ENCODE measurements at places on chromosomes 4 and X.
A peak's percentile ranks its signal among the peaks of the same experiment; 100 is the strongest.

DNA sequence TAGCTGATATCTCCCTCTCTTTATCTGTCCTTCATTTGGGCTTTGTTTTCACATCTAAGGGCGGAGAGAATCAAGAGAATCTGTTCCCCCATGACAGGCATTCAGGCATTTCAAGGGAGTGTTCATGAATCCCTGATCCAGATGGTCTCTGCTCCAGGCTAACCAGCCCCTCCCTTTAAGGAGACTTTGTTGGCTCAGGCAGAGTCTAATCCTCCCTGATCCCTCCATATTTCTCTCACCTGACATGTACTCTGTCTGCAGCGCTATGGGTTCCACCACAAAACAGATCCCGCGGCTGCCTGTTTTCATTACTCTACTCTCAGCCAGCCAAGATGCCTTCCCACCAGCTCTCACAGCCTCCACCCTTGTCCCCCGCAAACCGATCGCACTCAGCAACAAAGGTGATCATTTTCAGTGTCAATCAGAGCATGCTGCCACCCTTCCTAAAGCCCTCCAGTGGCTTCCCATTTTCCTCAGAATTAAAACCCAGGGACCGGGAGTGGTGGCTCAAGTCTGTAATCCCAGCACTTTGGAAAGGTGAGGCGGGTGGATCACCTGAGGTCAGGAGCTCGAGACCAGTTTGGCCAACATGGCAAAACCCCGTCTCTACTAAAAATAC is 30.3 kb upstream of the SLC2A9 start:
- DNase-seq = no peak

GRCh38 chr4:184459413-184459812 is 14.9 kb downstream of the IRF2 start:
- no peak for DNase-seq

- DNase-seq = no peak
These were observed 2.0 kb downstream of the AFP start for GRCh38 chr4:73438048-73438447.

GRCh38 chr4:174317531-174317930 is 33.8 kb downstream of the CEP44 start:
- DNase-seq = no peak

- DNase-seq = peak; percentile 10
These were observed 128.5 kb downstream of the BCOR start for GRCh38 chrX:39969099-39969818.

- DNase-seq = no peak
These were observed 296.9 kb downstream of the INPP4B start for GRCh38 chr4:142549248-142549647.

- no peak for DNase-seq
These were observed 86.4 kb upstream of the UXT start for GRCh38 chrX:47745416-47745815.

DNA sequence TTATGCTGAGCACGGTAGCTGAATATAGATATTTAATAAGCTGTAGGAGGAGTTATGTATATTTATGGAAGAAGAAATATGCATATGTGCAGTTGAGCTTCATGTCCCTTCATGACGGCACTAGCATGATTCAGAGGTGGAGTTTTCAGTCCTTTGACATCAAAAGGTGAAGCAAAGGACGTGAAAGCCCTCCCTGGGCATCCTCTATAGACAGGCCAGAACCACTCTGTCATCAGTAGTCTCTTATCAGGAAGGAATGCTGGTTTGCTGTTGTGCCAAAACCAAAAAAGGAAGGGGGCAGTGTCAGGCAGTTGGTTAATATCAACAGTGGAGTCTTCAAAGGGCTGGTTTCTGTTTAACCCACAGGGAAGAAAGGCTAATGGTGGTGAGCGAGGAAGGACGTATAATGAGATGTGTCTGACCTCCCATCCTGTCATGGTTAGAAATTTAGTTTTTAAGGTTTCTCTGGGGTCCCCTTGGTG is 23.5 kb upstream of the IL2 start:
- DNase-seq = no peak

DNA sequence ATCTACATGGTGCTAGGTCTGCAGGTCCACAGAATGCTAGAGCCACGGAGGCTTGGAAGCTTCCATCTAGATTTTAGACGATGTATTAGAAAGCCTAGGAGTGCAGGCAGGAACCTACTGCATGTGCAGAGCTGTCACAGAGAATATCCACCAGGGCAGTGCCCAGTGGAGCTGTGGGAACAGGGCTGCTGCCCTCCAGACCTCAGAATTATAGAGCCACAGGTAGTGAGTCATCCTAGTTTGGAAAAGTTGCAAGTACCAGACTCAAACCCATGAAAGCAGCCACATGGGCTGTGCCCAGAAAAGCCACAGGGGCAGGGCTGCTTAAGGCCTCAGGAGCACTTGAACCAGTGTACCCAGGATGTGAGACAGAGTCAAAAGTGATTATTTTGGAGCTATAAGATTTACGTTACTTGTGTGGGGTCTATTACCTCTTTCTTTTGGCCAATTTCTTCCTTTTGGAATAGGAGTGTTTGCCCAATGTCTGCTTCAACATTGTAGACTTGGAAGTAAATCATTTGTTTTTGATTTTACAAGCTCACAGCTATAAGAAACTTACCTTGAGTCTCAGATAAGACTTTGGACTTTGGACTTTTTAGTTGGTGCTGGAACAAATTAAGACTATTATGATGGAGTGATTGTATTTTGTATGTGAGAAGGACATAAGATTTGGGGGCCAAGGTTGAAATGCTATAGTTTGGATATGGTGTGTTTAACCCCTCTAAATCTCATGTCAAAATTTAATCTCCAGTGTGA is 143.5 kb upstream of the CHRDL1 start:
- no peak for DNase-seq

DNA sequence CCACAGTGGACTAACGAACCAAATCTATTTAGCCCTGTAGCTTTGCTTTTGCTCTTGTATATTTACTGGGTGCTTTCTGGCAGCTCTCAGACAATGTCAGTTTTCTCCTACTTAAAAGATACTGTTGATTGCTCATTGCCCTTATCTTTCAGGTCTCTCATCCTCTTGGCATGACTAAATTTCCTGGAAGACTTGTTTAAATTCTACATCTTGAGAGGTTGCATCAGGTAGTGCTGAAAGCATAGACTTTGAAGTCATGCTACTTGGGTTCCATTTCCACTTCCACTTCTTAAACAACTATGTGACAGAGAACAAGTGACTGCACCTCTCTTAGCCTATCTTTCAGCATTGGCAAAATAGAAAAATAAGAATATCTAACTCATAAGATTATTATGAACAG is 8.4 kb downstream of the TDO2 start:
- no peak for DNase-seq

DNA sequence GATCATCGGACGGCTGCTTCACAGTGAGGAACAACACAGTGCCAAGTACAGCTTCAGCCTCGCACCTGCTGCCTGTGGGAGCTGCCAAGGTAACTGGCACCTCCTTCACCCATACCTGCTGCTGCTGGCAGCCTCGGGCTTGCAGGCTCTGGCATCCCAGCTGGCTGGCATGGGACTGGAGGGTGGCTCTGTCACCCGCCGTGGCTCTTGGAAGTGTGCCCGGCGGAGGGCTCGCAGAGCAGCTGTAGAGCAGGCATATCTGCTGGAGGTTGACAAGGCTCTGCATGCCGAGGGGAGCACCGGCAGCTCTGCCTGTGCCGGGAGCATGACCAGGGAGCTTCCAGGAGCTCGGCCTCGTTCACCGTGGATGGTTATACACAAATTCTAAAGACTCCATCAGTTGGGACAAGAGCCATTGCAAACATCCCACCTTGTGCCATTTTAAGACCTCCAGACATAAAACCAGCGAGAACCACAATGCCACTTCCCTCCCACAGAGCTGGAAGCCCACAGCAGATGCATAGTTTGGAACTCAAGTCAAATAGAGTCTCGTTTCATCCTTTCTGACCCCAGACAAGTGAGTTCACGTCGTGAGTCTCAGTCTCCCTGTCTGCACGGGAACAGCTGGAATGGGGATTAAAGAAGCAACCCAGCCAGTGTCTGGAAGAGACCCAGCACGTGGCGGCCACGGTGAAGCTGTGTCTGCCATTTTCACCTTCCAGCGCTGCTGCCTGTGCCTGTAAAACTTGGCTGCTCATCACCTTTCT is 84.3 kb upstream of the PSAPL1 start:
- no peak for DNase-seq

GRCh38 chrX:130340271-130340670 is 552 bp downstream of the SLC25A14 start:
- DNase-seq = no peak

DNA sequence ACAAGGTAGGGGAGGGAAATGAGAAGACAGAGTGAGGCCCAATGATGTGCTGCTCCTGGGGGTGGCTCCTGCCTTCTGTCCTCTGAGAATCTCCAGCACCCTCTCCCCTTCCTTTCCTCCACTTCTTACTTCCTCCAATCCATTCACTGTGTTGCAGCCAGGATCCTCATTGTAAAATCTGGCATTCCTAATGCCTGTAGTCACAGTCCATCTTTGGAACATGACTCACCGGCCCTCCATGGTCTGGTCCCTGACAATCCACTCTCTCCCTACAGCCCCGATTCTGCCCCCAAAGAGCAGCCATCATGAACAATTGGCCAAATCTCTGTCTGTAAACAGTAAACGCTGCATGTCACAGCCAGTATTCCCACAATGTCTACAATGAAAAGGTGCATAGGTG is 72.9 kb downstream of the CLNK start:
- no peak for DNase-seq

GRCh38 chr4:88035292-88035691 is 27.9 kb downstream of the PKD2 start:
- DNase-seq = no peak

- peak; percentile 52 for DNase-seq
These were observed 672 bp downstream of the LONRF3 start for GRCh38 chrX:118974908-118975671.

- no peak for DNase-seq
These were observed 135.3 kb upstream of the MAP9 start for GRCh38 chr4:155512046-155512445.

- DNase-seq = no peak
These were observed 86.4 kb downstream of the SMIM20 start for GRCh38 chr4:26000274-26000950.

DNA sequence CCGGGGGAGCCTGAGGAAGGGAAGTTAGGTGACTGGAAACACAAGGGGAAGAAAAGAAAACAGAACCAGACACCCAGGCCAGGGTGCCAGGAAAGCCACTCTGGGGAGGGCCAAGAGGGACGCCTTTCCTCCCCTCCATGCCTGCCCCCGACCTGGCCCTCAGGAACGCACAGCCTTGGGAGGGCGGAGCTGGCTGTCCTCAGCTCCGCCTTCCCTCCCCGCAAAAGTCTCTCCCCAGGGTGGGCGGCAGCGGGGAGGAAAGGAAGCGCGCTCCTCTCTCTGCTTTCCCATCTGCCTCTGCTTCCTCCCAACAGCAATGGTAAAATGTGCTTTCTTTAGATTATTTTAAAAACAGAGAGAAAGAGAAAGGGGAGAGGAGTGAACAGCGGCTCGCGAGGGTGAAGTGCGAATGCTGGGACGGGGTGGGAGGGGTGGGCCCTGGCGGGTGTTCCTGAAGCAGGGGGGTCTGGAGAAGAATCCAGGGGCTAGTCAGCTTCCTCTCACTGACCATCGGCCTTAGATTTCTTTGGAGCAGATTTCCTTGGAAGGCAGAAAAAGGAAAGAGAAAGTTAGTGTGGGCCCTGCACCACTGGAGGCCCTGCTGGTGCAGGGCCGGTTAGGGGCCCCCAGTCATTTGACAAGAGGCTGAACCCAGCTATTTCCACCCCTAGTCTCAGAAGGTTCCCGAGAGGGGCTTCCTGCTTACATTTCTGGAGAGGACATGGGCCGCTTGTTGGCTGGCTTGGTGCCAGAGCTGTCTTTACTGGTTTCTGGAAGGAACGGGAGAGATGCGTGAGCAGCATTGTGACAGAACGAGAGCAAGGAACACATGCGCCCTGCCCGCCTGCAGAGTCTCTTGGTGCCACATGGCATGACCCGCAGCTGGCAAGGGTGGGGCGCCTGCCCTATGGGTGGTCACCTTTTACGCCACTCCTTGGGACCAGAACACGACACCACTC is 4.7 kb upstream of the RENBP start:
- DNase-seq = no peak

GRCh38 chr4:103626296-103626695 is 93.5 kb downstream of the TACR3 start:
- DNase-seq = no peak

- no peak for DNase-seq
These were observed 50.9 kb upstream of the CPLX1 start for GRCh38 chr4:876780-877179.

- no peak for DNase-seq
These were observed 1256.5 kb downstream of the STIM2 start for GRCh38 chr4:28117084-28117682.

DNA sequence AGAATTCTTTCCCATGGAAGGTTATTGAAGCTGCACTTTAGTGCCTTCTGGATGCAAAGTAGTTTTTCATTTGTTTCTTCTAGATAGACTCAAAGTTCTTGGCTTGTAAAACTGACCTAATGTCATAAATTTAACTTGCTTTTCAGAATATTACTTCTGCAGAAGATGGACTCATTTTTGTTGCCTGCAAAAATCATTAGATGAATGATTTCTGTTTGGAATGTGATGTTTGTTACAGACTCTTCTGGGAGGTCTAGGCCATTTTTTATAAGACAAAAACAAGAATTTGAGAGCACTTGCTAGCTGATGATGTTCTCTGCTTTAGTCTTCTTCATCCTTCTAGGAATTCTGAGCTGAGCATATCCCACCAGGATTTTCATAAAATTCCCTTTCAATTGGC is 308.6 kb upstream of the GIMD1 start:
- no peak for DNase-seq

GRCh38 chrX:46279214-46279924 is 265.9 kb downstream of the ZNF674 start:
- DNase-seq = no peak

DNA sequence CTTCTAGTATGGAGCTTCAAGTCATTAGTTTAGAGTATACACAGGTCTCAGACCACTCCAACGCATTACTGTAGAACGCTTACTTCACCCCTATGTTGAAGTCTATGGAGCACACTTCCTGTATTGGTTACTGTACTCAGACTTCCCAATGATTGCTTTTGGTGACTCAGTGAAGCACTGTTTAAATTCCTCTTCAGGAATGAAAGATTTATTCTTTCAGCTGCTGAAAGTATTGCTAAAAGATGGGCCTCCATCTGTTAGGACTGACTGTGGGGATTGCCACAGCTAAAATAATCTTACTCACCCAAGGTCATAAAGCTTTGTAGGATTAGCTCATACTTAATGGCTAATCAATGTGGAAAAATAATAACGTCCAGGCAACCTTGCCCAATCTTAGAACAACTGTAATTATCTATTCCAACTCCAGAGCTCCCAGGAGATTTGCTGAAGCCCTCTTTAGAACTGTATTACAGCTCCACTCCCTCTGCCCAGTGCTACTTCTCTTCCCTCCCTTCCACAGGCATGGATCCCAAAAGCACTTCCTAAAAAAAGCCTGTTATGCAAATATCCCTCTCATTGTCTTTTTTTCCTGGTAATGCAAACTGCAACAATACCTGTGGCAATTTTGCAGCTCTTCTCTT is 281.9 kb upstream of the HS3ST1 start:
- DNase-seq = no peak

- DNase-seq = no peak
These were observed 99.3 kb upstream of the EGFL6 start for GRCh38 chrX:13469963-13470684.

- DNase-seq = no peak
These were observed 42.9 kb downstream of the RBM47 start for GRCh38 chr4:40586729-40587128.

- no peak for DNase-seq
These were observed 184.9 kb downstream of the FRAS1 start for GRCh38 chr4:78242071-78242470.
